ENCODE measurements at places on chromosomes 11 and 22.
A peak's percentile ranks its signal among the peaks of the same experiment; 100 is the strongest.

- no peak for DNase-seq
Observed at GRCh38 chr11:85494396-85494795, 132.7 kb downstream of the DLG2 start.

DNA sequence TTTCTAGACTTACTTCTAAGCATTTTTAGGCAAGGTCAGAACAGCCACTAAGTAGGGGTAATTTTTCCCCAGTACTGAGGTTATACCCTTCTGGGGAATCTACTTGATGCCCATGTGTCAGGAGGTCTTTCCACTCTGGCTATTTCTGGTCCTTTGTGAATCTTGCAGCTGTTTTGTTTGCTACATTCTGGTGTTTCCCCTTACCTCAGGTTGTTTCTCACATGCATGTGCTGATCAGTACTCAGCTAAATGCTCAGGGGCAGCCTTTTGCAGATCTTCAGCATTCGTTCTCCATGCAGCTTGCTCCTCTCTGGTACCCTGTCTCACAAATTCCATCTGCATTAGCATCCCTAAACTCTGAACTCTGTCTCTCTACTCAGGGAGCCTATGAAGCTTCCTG lies 303.6 kb downstream of the SOX6 start:
- no peak for DNase-seq

GRCh38 chr22:22111267-22111751 lies 128.7 kb upstream of the TOP3B start:
- no peak for DNase-seq

DNA sequence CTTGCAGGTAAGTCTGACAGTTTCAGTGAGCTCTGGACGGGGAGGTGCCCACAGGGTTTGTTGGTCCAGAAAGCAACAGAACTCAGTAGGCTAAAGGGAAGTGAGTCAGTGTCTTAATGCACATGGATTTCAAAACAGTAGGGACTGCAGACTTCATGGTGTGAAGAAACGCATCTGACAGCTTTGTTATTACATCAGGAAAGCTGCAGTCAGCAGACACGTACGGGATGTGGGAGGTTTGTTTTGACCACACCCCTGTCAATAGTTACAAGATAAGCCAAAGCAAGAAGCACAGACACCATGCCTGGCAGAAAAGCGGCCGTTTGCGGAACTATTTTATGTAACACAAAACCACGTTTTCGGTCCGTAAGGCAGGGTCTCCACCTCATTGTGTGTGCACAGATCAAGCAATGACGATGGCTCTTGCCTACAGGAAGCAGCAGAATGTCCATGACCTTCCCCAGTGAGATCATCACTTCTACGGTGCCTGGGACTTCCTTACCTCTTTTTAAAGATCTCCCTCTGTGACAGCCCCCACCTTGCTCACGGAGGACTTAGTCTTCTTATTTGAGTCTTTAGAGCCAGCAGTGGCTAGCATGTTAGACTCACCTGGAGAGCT lies 58.2 kb upstream of the FTH1 start:
- DNase-seq = no peak

DNA sequence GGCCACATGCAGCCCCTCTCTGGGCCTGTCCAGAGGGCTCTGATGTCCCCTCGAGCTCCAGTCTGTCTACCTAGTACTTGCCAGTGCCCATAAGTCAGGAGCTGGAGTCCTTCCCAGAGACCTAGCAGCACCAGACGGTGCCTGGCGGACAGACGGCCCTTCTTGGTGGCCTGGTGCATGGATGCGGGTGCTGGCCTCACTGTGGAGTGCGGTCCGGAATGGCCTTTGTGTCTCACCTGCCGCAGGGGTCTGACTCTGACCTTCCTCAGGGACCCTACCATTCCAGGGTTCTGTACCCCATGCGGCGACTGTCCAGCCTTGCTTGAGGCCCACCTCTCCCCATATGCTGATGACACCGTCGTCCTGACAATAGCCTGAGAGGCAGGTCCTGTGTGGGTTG lies 29.4 kb upstream of the SMIM38 start:
- peak; percentile 42 for DNase-seq

DNA sequence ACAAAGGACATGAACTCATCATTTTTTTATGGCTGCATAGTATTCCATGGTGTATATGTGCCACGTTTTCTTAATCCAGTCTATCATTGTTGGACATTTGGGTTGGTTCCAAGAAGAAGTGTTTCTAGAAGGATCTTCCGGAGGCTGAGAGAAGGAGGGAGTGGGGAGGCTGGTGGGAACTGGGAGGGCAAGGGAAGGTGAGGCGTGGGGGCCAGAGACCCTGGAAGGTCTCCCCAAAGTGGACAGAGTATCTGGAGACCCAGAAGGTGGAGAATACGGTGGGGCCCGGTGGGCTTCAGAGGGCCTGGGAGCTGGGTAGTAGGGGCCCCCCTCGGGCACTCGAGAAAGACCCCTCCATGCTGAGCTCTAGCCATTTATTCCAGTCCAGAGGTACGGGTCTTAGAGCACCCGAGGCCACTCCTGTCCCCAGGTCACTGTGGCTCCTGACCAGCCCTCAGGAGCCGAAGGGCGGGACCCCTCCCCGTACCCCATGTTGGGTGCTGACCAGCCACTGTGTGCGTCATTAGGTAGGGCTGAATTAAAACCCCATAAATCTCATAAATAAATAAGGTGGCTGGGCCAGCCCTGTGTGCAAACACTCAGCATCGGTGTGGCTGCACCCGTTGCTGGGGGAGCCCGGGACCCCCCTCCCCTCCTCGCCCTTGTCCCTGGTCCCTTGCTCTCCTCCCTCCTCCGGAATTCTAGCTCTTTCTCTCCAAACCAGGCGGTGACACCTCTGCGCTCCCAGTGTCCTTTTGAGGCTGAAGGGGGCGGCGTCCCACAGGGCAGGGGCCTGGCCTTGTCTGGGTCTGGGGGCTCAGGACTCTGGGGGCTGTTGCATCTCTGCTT lies 38.8 kb upstream of the MUC5AC start:
- DNase-seq = no peak
